ENCODE measurements at places on chromosomes 13 and 19. TPM values are rescaled to one million over a fixed set of nuclear protein-coding genes. Genes with fewer than 3 reads are reported as not detected.

IRS2 gene
- 38.3 TPM for total RNA-seq

GGACT gene
- total RNA-seq = 3.9 TPM

ZNF57 gene
- 2.7 TPM for total RNA-seq

HTR2A gene
- total RNA-seq = 0.22 TPM

CELF5 gene
- total RNA-seq = not detected

GRCh38 chr19:39928357-39928725, 6.1 kb downstream of the FCGBP start:
- DNase-seq = no peak

GRCh38 chr19:49361438-49362047, 673 bp downstream of the TEAD2 start:
- peak; percentile 72 for DNase-seq

GRCh38 chr19:12606796-12607195, 3.8 kb downstream of the ZNF490 start:
- no peak for DNase-seq

DNA sequence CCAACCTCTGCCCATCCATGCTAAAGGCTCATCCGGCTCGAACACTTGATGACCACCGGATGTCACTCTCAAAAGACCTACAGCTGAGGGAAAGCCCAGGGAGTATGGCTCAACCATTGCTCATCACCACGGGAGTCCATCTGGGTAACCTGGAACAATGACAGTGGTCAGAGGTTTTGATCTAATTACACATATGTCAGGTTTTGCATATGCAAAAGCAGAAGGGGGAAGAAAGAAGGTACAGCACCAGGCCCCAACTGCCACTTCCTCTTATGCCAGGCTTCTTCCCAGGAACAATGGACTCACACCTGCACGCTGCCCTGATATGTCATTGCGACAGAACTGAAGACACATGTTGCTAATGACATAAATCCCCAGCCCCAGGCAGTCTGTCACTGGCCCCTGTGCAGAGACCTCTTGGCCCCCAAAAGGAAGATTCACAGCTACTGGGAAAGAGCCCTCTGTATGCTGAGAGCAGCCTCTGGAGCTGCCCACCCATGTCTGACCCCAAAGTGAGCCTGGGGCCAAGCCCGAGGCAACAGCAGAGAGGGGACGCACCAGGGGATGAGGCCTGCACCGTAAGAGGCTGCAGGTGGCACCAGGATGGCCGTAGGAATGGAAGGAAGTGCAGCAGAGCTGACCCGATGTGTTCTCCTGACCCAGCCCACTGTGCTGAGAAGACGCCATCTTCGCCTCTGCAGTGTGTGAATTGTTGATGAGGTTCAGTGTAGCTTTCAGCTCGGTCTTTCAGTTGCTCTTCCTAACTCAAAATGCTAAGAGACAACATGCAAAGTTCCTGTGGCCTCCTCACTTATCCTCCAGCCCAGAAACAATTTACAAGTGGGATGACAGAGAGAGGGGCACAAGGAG, 26.3 kb downstream of the EPS15L1 start:
- no peak for DNase-seq

DNA sequence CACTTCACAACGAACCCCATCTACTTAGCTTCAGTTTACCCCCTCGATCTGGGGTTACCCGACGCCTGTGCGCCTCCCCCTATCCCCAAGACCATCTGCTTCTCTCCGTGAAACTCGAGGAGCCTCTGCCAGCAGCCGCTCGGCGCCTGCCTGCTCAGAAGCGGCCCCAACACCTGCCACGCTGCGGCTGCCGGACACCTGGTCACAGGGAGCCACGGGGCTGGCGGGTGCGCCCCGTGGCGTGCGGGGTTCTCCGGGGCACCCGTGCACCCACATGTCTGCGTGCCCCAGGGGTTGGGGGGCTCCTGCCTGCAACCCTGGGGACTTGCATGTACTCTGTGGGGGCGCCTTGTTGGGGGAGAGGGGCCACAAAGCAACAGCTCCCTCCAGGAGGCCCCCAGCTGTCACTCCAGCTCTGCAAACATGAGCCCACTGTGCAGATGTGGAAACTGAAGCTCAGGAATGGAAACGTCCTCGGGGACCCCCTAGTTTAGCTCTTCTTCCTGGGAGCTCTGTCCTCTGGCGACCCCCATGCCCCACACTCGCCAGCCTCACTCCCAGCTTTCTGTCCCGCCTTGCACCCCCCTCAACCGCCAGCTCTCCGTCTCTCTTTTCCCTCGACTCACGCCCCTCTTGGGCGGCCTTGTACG, 7.0 kb upstream of the SEMA6B start:
- no peak for DNase-seq

GRCh38 chr19:38210458-38210987, 13.5 kb downstream of the DPF1 start:
- no peak for DNase-seq

DNA sequence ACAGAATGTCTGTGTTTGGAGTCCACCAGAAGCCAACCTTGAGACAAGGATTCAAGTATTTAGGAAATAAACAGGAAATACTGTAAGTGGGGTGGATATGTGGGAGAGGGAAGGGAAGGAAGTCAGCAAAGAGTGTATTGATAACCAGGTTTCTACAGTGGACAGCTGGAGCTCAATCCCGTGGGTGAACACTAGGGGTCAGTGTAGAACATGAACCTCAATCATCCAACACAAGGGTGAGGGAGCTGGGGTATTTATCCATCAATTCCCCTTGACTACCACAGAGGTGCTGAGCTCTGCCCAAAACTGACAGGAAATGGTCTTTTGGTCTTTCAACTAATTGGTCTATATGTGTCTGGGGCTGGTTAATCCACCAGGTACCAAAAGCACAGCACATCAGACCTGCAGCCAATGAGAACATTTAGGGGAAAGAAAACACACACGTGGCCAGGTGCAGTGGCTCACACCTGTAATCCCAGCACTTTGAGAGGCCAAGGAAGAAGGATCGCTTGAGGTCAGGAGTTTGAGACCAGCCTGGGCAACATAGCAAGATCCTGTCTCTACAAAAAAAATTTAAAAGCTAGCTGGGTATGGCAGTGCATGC, 5.6 kb upstream of the SYDE1 start:
- peak; percentile 35 for DNase-seq

GRCh38 chr19:55088543-55089341, 13.1 kb downstream of the EPS8L1 start:
- DNase-seq = peak; percentile 86

- DNase-seq = no peak
These were observed 11.0 kb upstream of the BBC3 start for GRCh38 chr19:47241919-47242577.

GRCh38 chr19:39085392-39085791, 1.2 kb downstream of the ACP7 start:
- no peak for DNase-seq

DNA sequence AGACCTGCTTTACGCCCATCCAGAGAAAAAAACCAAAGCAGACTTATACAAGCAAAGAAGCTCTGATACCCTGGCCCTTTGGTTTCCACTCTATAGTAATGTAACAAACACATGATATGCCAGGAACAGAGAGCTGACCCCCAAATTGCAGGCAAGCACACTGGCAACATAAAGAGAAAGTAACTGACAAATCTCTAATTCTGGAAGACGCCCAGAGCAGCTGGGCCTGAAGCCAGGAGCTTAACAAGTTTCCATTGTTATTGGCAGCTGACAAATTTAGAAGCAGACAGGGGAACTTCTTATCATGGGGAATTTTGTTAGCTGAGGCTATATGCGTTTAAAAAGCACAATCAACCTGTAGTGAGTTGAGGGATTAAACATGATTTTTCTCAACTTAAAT, 158.0 kb downstream of the DLEU7 start:
- DNase-seq = peak; percentile 78

DNA sequence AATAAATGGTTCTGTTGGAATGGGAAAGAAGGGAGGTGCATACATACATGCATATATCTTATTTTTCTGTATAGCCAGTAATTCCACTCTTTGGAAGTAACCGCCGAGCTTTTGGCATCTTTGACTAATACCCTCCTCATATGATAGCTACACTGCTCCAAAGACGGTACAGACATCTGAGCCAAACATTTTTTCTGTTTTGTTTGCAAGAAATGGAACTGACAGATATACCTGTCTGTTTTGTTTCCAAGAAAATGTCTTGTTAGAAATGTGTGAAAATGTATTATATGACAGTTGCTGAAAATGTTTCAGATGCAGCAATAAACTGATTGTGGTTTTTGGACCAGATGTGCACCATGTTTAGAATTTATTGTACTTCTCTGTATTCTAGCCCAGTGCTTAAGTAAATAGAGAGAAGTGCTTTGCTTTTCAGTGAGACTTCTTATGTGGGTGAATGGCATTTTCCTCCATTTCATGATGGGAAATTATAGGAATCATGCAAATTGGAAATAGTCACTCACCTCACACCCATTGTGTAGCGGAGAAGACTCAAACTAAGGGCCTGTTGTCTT, 396.9 kb downstream of the KCNRG start:
- no peak for DNase-seq

GRCh38 chr13:110665491-110666254, 40.2 kb downstream of the CARS2 start:
- no peak for DNase-seq

DNA sequence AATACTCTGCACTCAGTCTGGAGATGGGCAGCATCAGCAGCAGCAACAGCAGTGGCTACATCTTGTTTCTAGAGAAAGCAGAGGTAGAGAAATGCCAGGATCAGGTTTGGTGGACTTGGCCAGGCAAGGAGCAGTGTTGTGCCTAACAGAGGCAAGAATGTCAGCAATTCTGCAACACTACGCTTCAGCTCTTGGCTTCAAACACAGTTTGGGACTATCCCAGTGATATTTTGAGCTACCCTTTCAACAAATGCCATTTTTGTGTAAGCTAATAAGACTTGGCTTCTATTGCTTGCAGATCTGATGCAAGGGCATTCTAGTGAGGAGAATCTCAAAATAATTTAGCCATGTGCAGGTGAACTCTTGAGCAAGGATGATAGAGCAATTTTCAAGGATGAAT, 271.3 kb downstream of the PCDH20 start:
- DNase-seq = no peak

DNA sequence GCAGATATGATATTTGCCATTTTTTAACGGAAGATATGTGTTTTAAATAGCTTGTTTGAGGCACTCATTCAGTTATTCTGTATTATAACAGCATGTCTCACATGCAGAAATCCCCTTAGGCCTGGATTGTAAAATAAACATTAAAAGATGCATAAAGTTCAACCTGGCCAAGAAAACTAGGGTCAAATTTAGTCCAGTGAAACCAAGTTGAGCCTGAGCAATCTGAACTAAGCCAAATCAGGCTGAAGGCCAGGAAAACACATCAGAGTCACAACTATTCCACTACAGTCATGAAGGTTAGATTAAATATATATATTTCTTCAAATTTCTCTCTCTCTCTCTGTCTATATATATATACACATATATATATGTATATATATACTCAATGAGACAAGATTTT, 504.8 kb downstream of the SLITRK1 start:
- no peak for DNase-seq

- no peak for DNase-seq
These were observed 3.0 kb upstream of the APC2 start for GRCh38 chr19:1446713-1447481.
